ENCODE measurements at places on chromosomes 3 and 15.

DNA sequence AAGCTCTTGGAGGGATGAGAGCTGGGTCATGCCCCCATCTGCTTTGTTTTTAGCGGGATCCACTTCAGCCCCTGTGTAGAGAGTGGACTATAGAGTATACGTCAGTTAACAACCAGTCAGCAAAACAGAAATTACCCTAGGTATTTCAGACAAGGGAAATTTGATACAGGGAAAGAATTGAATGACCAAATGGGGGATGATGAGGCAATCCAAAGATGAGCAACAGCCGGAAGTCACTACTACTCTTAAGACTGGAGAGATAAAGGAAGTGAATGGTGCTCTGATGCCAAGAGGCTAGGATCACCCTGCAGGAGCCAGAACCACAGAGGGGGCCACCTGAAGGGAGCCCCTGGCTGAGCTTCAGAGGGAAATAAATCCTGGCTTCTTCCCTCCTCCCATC is 1.7 kb upstream of the GPR62 start:
- DNase-seq: no peak

DNA sequence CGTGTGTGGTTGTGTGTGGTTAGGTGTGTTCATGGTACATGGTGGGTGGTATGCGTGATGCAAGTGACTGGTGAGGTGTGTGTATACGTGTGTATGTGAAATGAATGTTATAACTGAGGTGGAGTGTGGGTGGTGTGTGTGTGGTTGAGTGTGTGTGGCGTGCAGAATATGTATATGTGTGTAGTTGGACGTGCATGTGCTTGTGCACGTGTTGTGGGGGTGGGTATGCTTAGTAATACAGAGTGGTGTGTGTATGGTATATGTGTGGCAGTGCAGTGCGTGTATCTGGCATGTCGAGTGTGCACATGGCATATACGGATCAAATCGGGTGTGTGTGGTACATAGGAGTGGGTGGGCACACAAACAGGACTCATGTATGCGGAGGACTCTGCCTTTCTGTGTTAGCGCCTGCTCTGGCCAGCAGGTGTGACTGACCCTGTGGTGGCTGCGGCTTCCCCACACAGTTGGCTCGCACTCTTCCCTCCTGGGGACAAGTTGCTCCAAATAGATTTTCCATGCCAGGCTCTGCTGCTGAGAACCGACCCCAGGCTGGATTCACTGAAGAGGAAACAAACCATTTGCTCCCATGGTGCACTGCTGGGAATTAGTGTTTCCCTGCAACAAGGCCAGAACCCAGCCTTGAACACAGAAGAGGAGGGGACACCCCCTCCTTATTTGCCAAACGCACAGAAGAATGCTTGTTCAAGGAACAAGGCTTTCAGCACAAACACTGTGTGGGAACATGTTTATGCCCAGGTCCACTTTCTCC is 1.2 kb upstream of the C3orf70 start:
- DNase-seq: no peak

DNA sequence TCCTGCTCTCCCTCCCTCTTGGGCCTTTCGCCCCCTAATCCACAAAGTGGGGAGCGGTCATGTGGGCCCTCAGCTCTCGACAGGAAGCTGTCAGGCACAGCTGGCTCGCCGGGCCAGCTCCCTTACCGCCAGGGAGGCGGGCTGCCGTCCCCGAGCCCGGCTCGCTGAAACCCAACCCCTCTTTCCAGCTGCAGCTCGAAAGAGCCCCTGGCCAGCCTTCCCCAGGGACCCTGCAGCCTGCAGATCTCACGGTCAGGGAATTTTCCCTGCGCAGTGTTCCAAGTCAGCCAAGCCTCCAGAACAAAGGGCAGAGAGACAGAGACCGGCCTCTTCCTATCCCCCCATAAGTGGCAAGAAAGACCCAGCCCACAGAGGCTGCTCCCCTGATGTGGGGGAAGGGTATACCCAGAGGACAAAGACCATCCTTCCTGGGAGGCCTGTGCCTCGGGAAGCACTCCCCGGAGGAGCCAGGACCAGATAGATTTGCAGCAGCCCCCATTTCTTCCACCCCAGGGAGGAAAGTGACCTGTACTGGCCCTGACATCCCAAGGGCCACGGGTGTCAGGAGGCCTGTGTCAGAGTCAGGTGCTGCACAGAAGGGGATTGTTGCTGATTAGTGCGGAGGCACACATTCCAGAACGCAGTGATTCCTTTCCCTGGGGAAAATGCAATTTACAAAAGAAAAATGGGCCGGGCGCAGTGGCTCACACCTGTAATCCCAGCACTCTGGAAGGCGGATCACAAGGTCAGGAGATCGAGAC is 32.6 kb downstream of the MAGEF1 start:
- DNase-seq: no peak

- DNase-seq: no peak
Measured at GRCh38 chr3:34319881-34320280, 521.5 kb downstream of the PDCD6IP start.

DNA sequence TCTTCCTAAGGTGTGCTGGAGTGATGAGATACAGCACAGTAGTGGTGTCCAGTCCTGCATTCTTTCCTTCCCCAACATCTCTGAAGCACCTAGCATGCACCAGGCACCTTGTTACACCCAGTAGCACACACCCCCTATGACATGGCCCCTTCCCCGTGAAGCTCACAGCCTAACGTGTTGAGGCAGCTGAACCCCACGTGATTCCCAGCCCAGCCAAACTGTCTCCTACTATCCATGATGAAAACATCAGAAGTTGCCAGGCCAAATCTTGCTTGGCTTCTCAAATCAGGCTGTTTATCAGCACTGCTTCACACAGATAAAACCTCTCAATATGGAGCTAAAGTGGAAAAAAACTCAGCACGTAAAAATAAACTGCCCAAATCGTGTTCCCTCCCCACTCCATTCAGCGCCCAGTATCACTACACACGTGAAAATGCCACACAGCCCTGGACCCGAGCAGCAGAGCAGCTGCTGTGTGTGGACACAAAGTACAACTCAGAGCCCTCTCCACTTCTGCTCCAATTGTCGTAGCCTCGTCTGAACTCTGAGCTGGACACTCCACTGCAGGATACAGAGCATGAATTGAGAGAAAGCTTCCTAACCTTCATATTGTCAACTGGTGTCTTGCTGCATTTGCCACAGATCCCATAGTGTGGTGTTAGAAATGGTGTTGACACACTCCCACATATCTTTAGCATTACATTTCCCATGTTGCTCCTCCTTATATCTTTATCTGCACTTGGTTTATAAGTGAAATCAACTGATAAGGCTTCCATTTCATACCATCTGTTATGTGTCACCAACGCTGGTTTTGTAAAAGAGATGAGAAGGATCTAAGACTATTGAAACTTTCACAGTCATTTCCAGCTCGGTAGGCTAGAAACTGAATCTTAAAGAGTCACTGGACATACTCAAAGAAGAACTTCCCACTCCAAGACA is 279.8 kb downstream of the RORA start:
- DNase-seq: no peak

DNA sequence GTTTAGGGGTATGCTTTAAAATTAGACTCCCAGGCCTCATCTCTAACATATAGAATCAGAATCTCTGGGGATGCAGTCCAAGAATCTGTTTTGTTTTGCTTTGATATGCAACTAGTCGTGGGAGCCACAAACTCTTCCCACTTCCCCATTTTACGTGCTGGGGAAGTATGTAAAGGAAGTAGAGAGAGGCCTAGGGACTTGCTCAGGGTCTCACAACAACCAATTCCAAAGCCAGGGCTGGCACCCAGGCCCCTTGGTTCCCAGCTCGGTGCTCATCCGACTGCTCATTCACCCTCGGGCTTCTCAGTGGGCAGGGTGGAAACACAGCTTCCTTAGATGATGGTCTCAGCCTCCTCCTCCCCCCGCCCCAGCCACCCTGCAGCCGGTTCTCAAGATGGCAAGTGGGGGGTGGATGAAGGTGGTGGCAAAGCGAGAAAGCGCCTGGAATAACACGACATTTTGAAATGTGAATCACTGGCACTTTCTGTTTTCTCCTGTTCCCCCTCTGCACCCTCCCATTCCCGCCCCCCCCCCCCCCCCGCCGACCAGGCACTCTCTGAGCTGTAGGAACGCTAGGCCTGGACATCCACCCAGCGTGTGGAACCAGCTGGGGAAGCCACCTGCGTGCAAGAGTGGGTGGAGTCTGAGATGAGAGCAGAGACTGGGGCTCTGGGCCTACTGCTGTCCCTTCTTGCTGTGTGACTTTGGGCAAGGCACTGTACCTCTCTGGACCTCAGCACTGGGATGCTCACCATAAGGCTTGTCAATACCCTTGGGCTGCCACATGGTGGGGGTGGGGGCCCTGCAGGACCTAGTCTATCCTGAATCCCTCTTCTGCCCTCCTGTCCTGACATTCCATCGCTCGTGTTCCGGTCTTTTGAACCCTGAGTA is 214.5 kb downstream of the RPLP1 start:
- no peak for DNase-seq

DNA sequence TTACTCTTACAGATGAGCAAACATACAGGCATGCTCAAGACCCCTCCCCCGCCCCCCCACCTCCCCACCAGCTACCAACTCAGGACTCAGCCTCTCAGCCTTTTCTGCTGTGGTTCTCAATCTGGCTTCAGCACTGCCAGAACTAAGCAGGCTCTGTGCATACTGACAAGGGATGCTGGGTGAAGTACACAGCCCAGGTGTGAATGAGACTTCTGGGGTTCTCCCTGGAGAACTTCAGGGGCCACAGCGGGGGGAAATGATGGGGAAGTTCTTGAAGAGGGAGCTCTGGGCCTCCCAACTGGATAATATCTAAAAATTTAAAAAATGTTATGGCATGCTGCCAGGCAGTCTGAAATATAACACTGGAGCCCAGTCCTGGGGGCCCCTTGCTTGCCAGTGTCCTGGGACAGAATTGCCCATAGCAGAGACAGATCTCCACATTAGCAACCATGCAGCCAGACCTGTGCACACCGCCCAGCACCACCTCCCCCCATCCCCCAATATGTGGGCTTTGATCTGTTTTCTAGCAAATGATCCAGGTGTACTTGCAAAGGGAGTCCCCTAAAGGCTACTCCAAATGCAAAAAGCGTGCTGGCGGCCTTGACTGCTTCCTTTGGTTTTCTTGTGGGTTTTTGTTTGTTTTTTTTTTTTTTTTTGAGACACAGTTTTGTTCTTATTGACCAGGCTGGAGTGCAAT is 41.4 kb downstream of the PGPEP1L start:
- no peak for DNase-seq
